Neural progenitor cell (in vitro differentiated cells): ENCODE measurements at places on chromosomes 13 and 19. TPM values are rescaled to one million over a fixed set of nuclear protein-coding genes. Genes with fewer than 3 reads are reported as not detected.

- no peak for DNase-seq
These were observed 163.6 kb upstream of the ZNF536 start for GRCh38 chr19:30208436-30209060.

DNA sequence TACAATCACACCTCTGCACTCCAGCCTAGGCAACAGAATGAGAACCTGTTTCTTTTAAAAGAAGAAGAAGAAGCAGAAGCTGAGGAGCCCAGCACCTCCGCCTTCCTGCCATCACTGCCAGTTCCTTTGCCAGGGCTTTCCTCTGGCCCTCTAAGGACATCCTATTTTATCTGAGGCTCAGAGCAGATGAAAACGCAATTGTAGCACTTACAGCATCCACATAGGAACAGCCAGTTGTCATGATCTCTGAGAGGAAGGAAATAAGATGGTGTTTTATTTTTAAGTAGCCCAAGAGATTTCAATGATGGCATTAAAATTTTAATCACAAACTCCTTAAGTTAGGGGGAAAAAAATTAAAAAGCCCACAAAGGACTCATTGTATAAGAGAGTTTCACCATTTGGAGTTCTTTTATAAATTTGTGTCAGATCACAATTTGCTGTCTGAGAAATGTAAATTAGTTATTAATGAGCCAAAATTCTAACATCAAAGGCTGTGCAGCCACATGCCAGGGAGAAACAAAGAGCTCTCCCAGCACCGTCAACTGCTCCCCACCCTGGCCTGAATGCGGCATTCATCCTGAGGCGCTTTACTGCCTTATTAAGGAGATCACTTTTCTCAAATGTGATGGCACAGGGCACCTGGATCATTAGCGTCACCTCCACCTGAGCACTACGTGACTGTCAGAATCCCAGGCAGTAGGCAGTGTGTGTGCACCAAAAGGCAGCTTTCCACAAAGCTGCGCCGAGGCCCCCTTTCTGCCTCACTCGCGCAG lies 393.0 kb downstream of the FOXO1 start:
- DNase-seq, result no peak

LRRC25 gene
- total RNA-seq, result 0.03 TPM in 1 of 2 replicates, not detected in the other

KCTD4 gene
- total RNA-seq, result not detected in 2 replicates

DNA sequence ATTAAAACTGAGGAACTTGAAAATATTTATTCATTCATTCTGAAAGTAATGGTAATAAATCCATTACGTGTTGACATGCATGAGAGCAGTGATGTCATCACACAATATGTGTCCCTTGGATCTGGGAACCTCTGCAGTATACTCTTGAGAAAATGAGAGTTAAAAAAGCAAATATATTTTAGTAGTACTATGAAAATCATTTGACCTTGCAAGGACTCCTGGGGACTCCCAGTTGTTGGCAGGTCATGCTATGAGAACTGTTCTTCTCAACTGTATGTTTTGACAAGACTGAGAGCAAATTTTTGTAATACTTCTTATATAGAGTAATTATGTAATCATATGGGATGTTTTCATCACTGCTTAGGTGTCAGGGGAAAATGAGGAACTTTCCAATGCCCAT lies 249.4 kb downstream of the PCCA start:
- no peak for DNase-seq

GRCh38 chr13:76684336-76684735 lies 201.9 kb downstream of the KCTD12 start:
- DNase-seq, result no peak

GRCh38 chr13:88601949-88602348 lies 930.8 kb downstream of the SLITRK5 start:
- DNase-seq, result no peak

- no peak for DNase-seq
These were observed 26.2 kb downstream of the FREM2 start for GRCh38 chr13:38713046-38713445.

GRCh38 chr19:11096210-11096841 lies 7.1 kb downstream of the LDLR start:
- no peak for DNase-seq

- DNase-seq, result no peak
These were observed 130.8 kb downstream of the IRS2 start for GRCh38 chr13:109655611-109656010.

PGLYRP1 gene
- total RNA-seq, result not detected in 2 replicates

- DNase-seq, result no peak
These were observed 3.9 kb downstream of the NFIC start for GRCh38 chr19:3370214-3370720.

CLEC17A gene
- total RNA-seq, result 0.31 TPM in 1 of 2 replicates, not detected in the other

- no peak for DNase-seq
These were observed 24.6 kb downstream of the ZNF431 start for GRCh38 chr19:21166436-21166835.

DNA sequence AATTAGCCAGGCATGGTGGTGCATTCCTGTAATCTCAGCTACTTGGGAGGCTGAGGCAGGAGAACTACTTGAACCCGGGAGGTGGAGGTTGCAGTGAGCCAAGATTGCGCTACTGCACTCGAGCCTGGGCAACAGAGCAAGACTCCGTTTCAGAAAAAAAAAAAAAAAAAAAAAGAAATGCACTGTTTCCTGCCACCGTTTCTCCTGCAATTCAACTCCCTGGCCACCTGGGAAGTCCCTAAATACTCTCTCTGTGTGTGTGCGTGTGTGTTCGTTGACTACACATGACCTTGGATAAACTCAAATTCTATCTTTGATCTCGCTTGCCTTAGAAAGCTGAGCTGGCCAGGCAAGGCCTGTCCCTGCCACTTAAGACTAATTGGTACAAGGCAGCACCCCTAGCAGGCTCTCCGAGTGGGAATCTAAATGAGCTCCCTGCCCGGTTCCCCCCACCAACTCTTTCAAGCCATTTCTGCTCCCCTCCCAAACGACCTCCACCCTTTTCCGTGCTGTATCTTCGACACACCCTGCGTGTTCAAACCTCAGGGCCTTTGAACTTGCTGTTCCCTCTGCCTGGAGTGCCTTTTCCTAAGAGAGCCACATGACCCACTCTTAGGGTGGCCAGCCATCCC lies 5.2 kb upstream of the BCAT2 start:
- no peak for DNase-seq

GRCh38 chr13:42305503-42305902 lies 33.6 kb downstream of the AKAP11 start:
- no peak for DNase-seq

- DNase-seq, result no peak
These were observed 59.2 kb upstream of the MEDAG start for GRCh38 chr13:30846866-30847265.

DNA sequence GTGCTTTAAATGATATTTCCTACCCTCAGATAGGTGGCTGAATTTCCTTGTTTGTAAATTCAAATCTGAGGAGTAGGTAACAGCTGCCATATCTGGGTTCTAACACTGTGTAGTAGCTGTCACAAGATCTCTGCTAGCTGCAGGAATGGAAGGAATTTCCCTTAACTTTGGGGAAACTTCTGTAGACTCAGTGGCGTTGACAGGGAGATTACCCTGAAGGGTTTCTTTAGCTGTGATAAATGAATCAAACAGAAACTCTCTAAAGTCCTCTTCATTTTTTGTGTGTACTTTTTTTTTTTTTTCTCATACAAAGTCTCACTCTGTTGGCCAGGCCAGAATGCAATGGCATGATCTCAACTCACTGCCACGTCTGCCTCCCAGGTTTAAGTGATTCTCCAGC lies 5.3 kb upstream of the EPSTI1 start:
- no peak for DNase-seq

DNA sequence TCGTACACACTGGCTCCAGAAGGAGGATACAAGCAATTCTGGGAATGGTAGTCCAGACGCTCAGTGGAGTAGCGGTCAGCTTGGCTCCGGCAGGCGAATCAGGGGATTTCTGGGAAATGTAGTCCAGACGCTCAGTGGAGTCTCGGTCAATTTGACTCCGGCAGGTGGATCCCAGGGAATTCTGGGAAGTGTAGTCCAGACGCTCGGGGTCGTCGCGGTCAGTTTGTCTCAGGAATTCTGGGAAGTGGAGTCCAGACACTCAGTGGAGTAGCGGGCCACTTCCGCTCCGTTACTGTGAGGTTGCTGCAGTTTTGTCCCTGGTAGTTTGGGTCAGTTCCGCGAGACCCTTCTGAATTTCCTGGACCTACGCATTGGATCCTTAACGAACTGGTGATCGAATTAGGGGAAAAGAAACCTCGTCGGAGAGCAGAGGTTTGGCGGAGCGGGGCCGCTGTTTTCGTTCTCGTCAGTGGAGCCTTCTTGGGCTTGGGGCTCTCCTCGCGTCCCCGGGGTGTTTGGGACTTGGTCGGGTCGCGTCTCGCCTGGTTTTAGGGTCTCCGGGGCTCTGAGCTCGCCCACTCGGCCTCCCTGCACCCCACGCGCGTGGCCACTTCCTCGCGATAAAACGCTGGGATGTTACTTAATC lies at the start of gene ZNF225:
Gene ZNF225, plus strand, starts transcription at position 262 of the 646 bp plus-strand sequence. CDS start 2,429 bp downstream, outside the sequence.
- DNase-seq, result peak; percentile 98

GRCh38 chr19:35736913-35737886 lies 5.1 kb downstream of the IGFLR1 start:
- no peak for DNase-seq

DNA sequence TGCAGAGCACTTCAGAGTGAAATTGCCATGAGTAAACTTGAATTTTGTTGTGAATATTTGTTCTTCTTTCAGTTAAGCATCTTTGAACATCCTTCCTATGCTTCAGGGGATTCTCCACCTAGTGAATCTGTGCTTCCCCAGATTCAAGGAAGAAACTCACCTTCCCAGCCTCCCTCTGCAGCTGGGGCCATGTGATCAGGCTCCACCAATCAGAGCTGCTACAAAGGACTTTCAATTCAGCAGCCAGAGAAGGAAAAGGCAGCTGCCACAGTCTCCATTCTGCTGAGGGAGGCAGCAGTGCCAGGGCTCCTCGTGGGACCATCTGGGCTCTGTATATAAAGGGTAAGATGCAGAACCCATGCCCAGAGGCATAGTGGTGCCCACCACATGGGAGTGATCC lies 89.7 kb upstream of the SIAH3 start:
- DNase-seq, result no peak

DNA sequence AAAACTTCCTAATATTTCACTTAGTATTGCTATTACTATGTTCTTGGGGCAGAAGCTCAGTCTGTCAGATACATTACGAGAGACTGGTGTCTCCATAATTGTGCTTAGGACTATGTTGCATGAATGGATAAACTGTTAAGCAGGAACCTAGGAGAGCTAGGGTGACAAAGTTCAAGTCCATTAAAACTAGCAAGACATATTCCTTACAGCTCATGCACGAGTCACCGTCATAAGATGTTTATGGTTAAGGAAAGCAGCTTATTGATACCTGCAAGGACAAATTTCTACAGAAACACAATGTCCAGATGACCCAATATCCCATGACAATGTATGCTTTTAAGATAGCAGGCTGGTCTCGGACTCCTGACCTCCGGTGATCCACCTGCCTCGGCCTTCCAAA lies 5.7 kb upstream of the ZNF813 start:
- no peak for DNase-seq

DNA sequence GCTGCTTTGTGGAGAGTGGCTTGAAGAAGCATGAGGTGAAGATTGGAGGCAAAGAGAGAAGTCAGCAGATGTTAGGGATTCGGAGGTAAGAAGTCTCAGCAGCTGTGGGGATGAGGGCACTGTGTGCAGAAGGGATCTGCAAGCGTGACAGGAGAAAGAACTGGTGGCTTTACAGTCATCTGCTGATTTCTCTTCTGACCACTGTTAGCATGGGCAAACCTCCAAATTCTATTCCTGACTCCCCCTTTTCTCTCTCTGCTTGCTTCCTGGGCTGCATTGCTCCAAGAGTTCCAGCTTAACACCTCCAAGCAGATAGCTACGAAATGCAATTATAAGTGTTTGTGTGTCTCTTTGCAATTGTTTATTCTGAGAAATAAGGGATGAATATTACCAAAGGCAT lies 159.6 kb downstream of the GGACT start:
- DNase-seq, result no peak

DNA sequence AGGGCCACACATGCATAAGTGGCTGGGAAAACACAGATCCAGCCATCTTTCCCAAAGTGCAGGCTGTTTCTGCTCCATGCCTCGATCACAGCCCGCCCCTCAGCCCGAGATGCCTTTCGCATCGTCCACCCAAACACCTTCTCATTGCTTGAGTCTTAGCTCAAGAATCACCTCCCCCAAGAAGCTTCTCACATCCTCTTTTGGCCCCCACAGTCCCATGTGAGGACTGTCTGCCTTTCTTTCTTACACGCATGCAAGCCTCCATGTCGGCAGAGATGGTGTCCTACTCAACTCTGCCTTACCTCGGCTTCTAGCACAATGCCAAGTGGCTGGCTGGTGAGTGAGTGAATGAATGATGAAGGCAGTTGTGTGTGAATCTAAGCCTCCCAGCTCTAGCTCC lies 18.1 kb upstream of the GSX1 start:
- no peak for DNase-seq

EDDM13 gene
- not detected in 2 replicates for total RNA-seq

- no peak for DNase-seq
These were observed 208.7 kb upstream of the OBI1 start for GRCh38 chr13:78867655-78868054.

SIGLECL1 gene
- total RNA-seq, result not detected in 2 replicates

RFPL4A gene
- not detected in 2 replicates for total RNA-seq

HSPB6 gene
- not detected in 2 replicates for total RNA-seq

MIR17HG gene
- total RNA-seq, result 53.4 and 69.7 TPM in 2 replicates

DNA sequence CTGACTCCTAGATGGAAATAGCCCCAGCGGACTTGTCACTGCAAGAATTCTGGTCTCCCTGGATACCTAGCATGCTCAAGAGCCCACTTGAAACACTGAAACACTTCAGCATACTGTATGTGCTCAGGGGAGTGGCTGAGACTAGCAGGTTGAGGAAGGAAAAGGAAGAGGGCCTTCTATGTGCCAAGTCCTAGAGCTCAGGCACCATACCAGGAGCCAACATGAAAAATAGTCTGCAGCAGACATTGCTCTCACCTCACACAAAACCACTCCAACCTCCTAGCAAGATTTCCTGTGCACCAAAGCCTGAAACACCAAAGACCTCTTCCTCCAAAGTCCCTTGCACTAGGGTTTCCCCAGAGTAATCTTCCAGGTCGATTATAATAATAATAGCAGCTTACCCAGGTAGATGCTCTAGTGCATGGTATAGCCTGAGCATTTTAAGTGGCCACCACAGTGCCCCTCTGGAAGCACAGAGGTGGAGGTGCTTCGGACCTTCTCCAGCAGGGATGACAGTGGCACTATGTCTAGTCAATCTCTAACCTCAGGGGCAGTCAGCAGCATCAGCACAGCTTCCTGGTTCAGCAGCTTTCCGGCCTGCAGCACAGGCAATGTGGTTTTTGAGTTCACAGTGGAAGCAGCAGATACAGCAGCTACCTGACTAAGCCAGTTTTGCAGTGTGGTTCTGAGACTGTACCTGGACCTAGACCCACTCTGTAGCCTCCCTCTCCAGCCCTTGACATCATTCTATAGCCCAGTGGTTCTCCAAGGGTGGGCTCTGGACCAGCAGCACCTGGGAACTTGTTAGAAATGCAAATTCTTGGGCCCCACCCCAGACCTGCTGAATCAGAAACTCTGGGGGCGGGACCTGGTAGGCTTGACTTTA lies 45.6 kb upstream of the UBE2L5 start:
- no peak for DNase-seq

COL4A2 gene
- total RNA-seq, result 73.6 and 139 TPM in 2 replicates

NCAN gene
- 4.8 and 12.9 TPM in 2 replicates for total RNA-seq

DNA sequence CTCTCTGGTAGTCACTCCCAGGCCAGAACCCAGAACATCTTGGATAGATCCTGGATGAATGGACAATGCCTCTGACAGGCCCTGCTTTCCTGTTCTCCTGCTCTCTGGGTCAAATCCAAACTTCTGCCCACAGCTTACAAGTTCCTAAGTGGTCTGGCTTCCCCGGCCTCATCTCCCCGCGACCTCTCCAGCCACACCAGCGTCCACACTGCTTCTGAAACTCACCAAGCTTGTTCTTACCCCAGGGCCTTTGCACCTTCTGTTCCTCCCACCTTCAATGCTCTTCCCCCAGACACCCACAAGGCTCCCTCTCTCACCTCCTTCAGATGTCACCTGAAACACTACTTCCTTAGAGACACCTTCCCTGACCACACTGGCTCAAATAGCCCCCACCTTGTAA lies 3.5 kb downstream of the OLFM2 start:
- no peak for DNase-seq
